Smooth muscle cell of the coronary artery (primary cell): ENCODE measurements at places on chromosomes 12 and 14. TPM values are rescaled to one million over a fixed set of nuclear protein-coding genes. Genes with fewer than 3 reads are reported as not detected.

Gene FLRT2
- total RNA-seq, result 14.0 and 16.7 TPM in 2 replicates

Gene JKAMP
- total RNA-seq, result 44.0 and 62.5 TPM in 2 replicates

Gene TMEM116
- 3.5 and 10.4 TPM in 2 replicates for total RNA-seq

Gene PAH
- total RNA-seq, result not detected in 2 replicates
